ENCODE measurements at places on chromosomes 5 and 9.

- no peak for DNase-seq
Measured at GRCh38 chr5:120516805-120517204, 52.7 kb downstream of the PRR16 start.

DNA sequence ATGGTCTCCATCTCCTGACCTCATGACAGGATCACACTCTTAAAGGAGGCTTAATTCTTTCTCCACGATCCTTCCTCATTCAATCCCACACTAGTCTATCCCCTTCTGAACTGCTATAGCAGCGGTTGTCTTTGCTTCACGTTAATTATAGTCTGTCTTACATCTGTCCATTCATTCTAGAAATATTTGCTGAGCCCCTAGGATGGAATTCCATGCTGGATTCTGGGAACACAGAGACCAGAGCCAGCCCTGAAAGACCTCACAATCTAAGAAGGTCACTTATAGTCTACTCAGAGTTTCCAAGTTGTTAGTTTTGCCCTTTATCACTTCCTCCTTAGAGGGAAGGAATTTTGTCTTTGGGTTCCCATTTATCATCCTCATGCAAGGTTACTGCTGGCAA is 193.5 kb downstream of the GAS1 start:
- DNase-seq = no peak

DNA sequence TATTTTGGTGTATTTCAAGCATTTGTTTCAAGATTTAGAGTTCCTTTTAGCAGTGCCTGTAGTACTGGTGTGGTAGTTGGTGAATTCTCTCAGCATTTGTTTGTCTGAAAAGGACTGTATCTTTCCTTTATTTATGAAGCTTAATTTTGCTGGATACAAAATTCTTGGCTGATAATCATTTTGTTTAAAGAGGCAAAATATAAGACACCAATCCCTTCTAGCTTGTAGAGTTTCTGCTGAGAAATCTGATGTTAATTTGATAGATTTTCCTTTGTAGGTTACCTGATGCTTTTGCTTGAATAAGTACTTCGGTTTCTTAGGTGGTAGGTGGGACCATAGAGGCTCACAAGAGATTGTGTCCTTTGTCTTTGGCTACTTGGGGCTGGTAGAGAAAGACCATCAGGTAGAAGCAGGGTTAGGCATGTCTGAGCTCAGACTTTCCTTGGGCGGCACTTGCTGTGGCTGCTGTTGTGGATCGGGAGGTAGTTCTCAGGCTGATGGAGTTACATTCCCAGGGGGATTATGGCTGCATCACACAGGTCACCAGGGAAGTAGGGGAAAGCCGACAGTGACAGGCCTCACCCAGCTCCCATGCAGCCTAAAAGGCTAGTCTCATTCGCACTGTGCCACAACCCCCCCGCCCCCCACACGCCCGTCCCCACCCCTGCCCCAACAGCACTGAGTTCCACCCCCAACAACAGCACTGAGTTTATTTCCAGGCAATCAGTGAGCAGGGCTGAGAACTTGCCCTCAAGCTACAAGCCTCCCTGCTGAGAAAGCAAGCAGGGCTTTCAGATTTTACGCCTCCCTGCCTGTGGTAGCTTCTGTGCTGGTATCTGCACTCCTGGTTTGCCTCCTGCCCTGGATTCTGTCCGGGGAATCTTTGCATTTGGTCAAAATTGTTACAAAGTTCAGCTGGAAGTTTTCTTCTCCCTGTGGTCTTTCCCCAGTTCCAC is 127.1 kb upstream of the GLRA1 start:
- DNase-seq = no peak

- no peak for DNase-seq
Measured at GRCh38 chr5:111255169-111255568, 31.0 kb downstream of the CAMK4 start.

GRCh38 chr5:163695830-163696578 is 190.6 kb downstream of the MAT2B start:
- no peak for DNase-seq

GRCh38 chr5:150270541-150271295 is 18.9 kb downstream of the CAMK2A start:
- no peak for DNase-seq

- no peak for DNase-seq
Measured at GRCh38 chr5:138243794-138244193, 30.6 kb downstream of the GFRA3 start.

DNA sequence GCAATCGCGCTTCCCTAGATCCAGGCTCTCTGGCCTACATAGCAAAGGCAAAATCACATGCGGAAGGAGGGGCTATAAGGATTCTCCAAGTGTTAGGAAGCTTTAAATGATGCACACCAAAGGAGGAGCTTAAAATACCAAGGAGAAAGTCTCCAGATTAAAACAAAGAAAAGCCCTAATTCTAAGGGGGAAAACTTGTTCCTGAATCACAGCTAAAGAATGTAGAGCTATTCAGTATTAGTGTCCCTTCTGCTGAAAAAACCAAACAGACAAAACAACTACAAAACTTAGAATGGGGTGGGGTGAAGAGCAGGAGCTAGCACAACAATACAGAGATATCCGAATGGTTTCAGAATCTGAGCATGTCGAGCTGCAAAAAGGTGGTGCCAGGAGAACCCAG is 213.7 kb downstream of the DCP2 start:
- no peak for DNase-seq

DNA sequence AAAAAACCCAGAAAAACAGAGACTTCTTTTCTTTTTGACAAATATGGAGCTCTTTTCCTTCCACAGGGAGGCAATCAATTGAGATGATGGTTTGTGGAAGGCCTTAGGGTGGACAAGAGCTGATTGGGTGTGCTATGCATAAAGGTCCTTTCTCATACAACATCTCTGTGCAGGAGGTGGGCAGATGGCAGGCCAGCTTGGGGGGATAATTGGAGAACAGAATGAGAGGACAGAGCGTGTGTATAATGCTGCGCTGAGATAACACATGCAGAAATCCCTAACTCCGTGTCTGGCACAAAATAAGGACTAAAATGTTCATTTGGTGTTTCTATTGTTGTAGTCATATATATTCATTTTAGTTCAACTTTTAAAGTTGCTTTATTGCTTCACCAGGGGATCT is 159.0 kb upstream of the MEF2C start:
- no peak for DNase-seq

- no peak for DNase-seq
Measured at GRCh38 chr9:114552706-114553105, 34.9 kb upstream of the ATP6V1G1 start.

DNA sequence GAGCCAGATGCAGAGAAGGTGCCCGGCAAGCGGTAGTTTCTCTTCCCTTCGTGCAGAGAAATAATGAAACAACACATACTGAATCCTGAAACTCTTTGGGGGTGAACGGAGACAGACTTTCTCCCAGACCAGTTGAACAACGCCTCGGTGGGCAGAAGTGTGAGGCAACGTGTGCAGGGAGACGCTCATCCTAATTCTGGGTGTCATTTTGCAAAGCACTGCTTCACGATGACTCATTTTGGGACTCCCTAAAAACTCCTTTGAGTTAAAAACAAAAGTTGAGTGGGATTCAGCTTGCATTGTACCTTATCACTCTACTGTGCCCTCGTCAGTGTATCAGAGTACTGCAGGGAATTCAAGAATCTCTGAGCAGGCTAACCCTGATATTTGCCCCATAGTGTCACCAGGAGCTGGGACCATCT is 3.5 kb upstream of the NEK6 start:
- no peak for DNase-seq

DNA sequence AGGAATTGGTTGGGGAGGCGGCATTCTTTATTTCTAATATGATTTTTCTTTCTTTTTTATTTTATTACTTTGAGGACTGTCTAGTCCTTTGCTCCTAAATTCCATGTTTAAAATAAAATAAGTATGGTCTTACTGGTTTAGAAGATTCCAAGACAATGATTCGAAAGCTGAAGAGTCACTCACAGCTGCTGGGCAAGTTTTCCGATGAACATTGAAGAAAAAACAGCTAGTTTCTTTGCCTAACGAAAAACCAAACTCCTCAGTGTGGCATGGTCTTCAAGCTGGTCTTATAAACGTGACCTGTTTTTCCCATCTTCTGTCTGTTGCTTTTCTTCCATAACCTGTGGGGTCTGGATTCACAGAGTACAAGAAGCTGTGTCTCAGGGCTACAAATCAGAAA is 25.1 kb downstream of the ZNF474 start:
- DNase-seq = no peak

GRCh38 chr5:65151614-65152013 is 330.1 kb downstream of the ADAMTS6 start:
- DNase-seq = no peak

GRCh38 chr5:2387250-2387633 is 364.2 kb downstream of the IRX2 start:
- no peak for DNase-seq

All from T-helper 2 cell (primary cell).